ENCODE measurements at places on chromosomes 13 and 19.

GRCh38 chr19:56866538-56866937 is 26.0 kb upstream of the PEG3 start:
- DNase-seq = no peak

GRCh38 chr19:50419580-50420035 is 870 bp downstream of the SPIB start:
- DNase-seq = no peak

DNA sequence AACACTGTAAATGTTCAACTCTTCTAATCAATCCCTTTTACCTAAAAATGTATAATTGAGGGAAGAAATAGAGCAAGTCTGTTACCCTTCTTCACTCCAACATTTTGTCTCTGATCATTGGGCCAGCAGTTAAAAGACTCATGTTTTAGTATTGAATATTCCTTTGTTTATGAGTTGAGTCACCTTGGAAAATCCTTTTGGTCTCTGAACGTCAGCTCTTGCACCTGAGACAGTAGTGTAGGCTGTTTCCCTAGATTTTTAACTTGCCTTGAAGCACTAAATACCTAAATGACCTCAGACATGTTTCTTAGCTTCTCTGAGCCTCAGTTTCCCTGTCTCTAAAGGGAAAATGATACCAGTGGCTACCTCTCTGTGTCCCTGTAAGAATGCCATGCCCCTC is 184.2 kb downstream of the RFC3 start:
- DNase-seq = no peak

DNA sequence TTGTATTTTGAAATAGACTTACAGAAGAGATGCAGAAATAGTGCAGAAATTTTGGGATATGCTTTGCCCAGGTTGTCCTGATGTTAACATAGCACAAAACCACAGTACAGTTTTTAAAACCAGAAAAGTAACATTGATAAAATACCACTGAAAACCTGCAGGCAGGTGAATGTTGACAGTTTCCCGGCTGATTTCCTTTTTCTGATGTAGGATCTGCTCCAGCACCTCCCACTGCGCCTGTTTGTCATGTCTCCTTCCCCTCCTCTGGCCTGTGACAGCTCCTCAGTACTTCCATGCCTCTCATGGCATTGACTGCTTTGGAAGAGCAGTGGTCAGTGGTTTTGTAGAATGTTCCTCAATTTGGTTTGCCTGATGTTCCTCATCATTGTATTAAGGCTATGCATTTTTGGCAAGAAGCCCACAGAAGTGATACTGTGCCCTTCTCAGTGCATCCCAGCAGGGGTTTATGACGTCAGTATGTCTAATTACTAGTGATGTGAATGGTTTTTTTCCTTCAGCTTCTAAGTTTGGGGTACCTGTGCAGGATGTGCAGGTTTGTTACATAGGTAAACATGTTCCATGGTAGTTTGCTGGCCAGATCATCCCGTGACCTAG is 31.0 kb downstream of the TDRD12 start:
- no peak for DNase-seq

GRCh38 chr13:32079587-32079986 is 48.0 kb downstream of the FRY start:
- no peak for DNase-seq

DNA sequence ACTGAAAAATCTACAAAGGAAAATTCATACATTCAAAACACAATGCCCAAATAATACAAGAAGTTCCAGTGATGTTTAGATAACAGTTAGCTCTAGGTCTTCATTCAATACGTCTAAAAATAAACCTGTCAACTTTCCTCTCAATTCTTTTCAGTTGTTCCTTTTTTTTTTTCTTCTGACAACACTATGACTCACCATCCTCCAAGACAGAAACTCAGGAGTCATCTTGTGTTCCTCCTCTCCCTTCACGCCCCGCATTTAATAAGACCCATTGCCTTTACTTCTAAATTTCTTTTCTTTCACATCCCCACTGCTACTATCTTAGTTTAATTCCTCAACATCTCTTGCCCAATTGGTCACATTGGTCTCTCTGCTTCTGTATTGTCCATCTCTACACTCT is 759.9 kb downstream of the GPC5 start:
- DNase-seq = no peak

DNA sequence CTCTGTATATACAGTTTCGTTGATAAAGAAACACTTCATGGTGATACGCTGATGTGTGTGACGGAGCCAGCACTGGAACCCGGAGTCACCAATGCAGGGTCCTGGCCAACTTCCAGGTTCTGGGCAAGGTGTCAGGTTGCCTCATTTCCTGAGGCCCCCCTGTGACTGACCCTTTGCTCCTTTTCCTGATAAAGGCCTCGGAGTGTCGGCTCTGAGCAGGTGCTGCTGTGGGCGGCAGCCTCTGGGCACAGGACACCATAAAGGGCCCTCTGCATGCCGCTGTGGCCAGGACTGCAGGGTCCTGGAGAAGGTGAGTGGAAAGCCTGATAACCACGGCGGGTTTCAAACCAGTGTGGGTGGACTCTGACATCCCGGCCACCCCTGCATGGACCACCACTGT is 17.3 kb upstream of the MYDGF start:
- DNase-seq = no peak

DNA sequence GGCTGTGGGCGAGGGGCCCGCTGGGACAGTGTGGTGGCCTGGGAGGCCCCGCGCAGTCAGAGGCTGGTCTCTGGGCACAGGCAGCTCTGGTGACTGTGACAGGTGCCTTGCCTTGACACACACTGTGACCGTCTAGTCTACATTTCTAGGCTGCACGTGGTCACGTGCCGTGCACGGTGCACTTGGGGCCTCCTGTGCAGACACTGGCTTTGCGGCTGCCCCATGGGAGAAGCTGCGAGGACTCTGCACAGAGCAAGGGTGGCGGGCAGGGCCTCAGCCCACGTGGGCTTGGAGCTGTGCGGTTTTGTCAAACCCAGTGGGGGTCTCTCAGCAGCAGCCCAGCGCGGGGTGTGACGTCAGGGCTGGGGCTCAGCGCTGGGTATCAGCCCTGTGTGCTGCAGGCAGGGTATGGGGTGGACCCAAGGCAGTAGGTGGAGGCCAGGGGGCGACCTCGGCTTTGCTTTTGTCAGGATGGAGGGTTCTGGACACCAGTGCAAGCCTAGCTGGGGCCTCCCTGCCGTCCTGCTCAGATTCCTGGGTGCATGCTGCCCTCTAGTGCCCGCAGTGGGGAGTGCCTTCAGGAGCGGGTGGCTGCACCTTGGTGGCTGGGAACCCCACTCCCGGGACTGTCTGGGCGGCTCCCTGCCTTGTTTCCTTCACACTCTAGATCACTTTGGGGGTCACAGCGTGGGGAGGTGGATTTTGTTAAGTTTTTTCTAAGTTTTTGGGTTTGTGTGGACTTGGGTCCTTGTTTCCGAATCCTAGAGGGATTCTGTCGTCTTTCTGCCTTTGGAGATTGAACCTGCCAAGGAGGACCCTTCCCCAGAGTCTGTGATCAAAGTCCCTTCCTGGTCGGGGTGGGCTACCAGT is 62.6 kb downstream of the KDM4B start:
- no peak for DNase-seq

- no peak for DNase-seq
These were observed 1361.3 kb downstream of the PCDH9 start for GRCh38 chr13:65868884-65869283.

DNA sequence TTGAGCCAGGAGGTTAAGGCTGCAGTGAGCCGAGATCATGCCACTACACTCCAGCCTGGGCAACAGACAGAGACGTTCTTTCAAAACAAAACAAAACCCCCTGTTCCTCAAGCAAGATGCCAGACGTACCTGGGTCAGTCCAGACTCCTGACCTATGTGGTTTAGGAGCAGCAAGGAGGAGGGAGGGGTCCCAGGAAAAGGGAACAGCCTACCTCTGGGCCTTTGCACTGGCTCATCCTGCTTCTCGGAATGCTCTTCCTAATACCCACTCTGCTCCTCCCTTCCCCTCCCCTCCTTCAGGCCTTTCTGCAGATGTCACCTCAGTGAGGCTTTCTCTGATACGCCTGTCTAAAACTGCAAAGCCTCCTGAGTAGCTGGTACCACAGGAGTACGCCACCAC is 9.5 kb downstream of the RINL start:
- no peak for DNase-seq

DNA sequence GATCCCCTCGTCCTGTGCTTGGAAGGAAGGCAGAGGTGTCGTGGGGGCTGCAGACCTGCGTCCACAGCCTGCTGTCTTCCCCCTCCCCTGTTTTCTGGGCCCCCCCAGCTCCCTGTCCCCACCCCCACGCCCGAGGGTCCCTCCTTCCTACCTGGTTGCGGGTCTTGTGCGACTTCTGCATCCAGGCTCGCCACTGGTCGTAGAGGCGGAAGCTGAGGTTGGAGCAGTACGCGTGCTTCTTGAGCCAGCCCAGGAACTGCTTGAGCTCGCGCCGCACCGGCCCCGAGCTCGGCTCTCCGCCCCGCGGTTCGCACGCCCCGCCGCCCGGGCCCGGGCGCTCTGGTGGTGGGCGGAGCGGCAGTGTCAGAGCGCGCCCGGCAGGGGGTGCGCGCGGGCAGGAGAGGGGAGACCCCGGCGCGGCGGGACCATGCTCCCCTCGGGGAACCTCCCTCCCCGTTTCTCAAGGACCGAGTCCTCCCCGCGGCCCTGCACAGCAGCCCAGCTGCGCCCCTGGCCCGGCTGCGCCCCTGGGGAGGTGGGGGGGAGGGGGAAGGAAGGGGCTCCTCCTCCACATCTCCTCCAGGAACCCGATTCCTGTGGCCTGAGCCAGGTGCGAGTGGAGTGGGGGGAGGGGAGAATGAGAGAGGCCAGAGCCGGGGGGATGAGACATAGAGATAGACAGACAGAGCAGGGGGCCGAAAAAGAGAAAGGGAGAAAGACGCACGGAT is 5.7 kb downstream of the REX1BD start:
- no peak for DNase-seq

- no peak for DNase-seq
These were observed 19.9 kb downstream of the TINCR start for GRCh38 chr19:5547881-5548280.

GRCh38 chr13:62512194-62513141 is 1096.8 kb upstream of the PCDH20 start:
- DNase-seq = no peak

DNA sequence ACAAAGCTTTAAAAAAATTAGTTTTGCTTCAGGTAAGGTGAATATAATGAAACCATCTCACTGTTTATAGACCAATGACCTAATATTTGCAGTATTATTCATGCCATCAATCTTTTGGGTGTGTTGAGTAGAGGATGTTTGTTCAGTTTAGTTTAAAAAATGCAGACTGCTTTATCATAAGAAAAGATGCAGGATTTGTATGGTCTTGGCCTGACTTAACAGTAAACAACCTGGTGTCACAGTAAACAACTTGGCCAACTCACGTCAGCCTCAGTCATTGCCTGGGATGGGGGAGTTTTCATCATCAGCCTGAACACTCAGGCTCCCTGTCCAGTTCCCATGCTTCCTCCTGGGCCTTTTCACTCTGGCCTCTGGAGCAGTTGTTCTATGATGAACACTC is 55.1 kb downstream of the LMO7 start:
- no peak for DNase-seq

DNA sequence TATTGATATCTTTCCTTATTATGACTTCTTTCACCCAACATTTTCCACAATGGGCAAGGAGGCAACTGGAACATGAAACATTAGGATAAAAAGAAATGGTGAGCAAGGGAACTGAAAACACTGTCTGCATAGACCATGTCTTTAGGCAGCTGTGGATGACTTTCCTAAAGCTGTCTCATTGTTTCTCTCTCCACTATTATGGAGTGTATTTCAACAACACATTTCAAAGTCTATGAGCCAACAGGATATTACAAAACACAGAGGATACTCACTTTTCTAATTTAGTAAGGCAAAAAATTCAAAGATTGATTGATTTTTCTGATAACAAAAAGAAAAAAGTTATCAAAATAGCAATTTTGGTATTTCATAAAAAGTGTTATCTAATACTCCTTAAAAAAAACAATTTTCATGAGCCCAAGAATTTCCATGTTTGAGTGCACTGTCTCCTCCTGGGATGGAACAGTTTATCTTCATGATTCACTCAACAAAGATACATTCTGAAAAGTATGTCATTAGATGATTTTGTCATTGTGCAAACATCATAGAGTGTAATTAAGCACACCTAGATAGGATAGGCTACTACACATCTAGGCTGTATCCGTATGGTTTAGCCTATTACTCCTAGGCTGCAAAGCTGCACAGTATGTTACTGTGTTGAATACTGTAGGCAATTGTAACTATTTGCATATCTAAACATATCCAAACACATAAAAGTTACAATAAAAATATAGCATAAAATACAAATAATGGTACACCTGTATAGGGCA is 1568.4 kb downstream of the SLITRK5 start:
- no peak for DNase-seq

- DNase-seq = no peak
These were observed 60.5 kb downstream of the SPATA13 start for GRCh38 chr13:24221007-24221406.

- DNase-seq = no peak
These were observed 5.4 kb downstream of the PNPLA6 start for GRCh38 chr19:7540761-7541474.

DNA sequence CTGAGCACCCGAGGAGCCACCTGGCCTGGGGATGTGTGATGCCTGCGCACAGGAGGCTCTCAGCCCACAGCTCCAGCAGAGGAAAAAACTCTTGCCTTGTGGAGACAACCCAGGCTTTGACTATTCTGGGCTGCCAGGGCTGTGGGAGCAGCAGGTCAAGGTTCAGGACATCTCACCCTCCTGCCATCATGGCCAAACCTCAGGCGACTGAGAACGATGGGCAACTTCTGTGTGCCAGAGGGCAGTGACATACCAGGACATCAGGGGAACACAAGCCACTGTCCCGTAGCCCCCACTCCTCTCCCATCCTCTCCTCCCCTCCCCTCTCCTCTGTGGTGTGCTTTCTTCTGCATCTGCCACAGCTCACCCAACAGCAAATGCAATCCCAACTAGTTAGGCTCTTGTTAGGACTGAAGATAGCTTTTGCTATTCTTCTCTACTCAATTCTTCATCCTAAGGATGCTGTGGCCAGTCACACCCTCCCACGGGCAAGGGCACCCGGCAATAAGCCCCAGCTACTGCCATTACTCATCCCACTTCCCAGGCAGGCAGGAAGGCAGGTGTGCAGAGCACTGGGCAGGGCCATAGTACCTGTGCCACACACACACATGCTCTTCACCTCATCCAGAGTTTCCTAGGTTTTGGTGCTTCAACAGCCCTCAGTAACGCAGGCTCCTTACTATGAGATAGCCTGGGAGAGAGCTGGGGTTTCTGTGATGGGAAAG is 16.8 kb downstream of the ELL start:
- no peak for DNase-seq

GRCh38 chr13:81304121-81304659 is 963.3 kb upstream of the SPRY2 start:
- no peak for DNase-seq

- DNase-seq = no peak
These were observed 19.1 kb downstream of the PGLS start for GRCh38 chr19:17530586-17530985.

DNA sequence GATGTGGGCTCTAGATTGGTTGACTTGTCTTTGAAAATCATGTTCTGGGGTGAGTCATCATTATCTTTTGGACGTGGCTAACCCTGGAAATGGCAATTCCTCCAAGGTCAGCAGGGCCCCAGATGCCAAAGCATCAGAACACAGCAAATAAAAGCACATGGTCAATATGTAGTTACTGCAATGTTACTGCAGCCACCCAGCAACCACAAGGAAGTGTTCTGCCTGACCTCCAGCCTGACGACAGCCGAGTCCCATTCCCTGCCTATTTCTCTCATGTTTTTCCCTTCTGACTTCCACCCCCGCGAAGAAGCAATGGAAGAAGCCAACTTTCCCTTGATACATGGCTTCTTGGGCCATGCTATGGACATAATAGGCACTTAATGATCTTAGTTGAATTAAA is 577.9 kb downstream of the IRS2 start:
- no peak for DNase-seq

Data from keratinocyte (primary cell).